Foreskin keratinocyte (primary cell): ENCODE measurements at places on chromosomes 1 and 21. TPM values are rescaled to one million over a fixed set of nuclear protein-coding genes. Genes with fewer than 3 reads are reported as not detected.

IFT25 gene
- 35.2 and 42.3 TPM in 2 replicates for total RNA-seq

FAM177B gene
- not detected in 2 replicates for total RNA-seq

FAM131C gene
- 0.53 and 0.65 TPM in 2 replicates for total RNA-seq

GUCA2A gene
- total RNA-seq, result not detected in 2 replicates

SPATA1 gene
- total RNA-seq, result 0.51 and 0.56 TPM in 2 replicates

DUSP23 gene
- 44.4 and 44.5 TPM in 2 replicates for total RNA-seq

FOXO6 gene
- total RNA-seq, result 0.07 TPM in 1 of 2 replicates, not detected in the other

OPTC gene
- not detected in 2 replicates for total RNA-seq

GRCh38 chr1:170887726-170888125 lies 47.6 kb upstream of the MROH9 start:
- no peak for DNase-seq

DNA sequence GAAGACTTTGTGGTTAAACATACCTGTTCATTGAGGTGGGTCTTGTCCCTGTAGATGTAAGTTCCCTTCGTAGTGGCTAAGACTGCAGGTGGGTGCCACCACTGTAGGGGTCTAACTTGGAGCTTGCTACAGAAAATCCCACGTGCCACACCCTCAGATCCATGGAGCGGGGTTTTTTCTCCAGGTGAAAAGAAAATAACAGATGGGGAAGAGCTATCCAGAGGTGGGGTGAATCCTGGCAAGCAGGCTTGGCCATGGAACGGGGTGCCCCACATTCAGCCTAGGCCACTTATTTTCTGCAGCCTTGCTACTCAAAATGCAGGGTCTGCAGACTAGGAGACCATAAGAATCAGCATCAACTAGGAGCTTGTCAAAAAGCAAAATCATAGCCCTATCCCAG lies 24.0 kb downstream of the EXOC8 start:
- no peak for DNase-seq

DNA sequence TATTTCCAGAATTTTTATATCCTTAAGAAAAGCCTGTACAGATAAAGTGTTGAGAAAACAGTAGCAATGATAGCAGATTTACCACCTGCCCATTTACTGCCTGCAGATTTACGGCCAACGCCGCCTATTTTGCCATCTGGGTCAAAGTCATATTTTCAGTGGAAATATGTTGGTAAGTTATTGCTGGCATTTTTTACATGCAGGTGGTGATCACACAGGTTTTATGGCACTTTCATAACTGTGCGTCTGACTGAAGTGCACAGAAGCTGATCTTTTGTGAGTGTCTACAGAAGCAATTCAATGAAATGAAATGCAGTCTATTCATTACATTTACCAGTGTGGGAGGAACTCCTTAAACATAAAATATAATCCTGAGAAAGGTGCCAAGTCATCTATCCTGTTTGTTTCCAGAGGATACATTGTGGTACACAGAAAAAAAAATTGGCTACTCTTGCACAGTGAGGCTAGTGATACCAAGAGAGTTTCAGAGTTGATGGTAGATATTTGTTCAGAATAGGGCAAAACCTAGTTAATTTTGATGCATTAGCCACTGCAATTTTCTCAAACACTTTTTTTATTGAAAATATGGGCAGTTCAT lies 458.5 kb downstream of the NEGR1 start:
- DNase-seq, result no peak

DNA sequence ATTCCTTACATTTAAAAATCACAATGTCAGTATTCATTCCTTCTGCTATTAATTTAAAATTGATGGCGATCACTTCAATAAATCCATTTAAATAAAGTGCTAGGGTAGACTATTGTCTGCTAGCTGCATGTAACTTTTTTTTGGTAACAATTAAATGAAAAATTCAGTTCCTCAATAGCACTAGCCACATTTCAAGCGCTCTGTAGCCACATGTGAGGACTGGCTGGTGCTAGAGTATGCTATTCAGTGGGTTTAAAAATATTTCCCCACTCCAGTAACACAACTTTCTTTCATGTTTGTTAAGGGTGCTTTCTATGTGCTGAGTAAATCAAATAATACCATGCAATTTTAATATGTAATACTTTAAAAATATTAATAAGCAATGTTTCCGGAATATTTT lies 108.2 kb downstream of the LTN1 start:
- DNase-seq, result no peak

DNA sequence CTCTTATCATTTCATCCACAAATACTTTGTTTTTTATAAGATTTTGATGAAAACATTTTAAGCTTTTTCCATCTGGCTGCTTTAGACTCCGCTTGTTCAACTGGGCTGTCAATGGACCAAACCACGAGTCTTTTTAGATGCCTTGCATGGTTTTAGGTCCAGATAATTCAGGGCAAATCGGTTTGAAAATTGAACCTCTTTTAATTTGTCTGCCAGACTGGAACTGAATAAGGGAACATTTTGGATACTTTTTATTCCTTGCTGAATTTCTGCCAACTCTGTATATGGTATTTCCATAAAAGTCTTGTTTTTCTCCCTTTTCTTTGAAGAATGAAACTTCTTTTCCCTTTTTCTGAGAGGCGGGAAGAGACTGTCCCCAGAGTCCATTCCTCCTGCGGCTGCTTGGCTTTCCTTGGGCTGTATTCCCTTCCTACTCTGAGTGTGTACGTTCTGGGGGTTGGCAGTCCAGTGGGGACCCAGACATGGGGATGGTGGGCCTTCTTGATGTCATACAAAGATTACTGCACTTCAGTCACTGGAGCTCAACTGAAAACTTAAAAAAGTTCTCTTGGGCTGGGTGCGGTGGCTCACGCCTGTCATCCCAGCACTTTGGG lies 46.5 kb upstream of the CNN3 start:
- DNase-seq, result no peak

GRCh38 chr1:202158810-202159533 lies 1.4 kb downstream of the PTPN7 start:
- DNase-seq, result no peak

DNA sequence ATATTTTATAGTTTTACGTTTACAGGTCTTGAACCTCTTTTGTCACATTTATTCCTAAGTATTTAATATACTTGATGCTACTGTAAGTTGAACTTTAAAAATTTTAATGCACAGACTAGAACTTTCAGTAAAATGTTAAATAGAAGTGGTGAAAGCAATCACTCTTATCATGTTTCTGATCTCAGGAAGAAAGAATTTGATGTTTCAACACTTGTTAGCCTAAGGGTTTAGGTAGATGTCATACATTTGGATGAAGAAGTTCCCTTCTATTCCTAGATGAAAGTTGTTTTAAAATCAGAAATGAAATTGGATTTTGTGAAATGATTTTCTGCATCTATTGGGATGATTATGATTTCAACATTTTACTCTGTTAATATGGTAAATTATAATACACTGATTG lies 63.6 kb upstream of the TTLL7 start:
- peak; percentile 77 for DNase-seq

DNA sequence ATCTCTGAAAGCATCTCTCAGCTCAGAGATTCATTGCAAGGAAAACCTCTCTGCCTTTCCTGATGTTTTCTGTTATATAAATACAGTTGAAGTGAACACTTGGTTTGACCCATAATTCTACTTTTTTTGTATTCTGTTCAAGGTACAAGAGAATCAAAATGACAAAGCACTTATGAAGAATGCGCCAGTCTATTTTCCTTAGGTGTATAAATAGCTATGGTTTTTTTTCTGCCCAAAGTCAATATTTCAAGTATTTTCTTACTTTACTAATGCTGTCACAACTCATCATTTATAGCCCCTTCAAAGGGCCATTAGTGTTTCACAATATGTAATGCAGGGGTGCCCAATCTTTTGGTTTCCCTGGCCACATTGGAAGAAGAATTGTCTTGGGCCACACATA lies 142.5 kb upstream of the C1orf105 start:
- no peak for DNase-seq

DNA sequence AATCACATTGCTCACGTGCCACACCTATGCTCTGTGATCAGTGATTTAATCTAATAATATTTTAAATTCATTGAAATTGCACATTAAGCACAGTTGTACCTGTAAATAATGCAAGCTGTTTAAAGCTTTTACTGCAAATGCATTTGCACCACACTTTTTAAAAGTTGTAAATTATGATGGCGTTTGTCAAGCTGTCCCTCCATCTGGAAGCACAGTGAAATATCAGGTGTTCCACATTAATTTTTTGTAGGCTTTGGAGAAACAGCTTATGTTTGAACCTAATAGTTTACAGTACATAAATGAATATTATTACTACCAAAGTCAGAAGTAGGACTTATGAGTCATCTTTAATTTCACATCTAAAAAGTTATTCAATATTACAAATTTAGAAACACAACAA lies 3.0 kb upstream of the DPYD start:
- no peak for DNase-seq

DNA sequence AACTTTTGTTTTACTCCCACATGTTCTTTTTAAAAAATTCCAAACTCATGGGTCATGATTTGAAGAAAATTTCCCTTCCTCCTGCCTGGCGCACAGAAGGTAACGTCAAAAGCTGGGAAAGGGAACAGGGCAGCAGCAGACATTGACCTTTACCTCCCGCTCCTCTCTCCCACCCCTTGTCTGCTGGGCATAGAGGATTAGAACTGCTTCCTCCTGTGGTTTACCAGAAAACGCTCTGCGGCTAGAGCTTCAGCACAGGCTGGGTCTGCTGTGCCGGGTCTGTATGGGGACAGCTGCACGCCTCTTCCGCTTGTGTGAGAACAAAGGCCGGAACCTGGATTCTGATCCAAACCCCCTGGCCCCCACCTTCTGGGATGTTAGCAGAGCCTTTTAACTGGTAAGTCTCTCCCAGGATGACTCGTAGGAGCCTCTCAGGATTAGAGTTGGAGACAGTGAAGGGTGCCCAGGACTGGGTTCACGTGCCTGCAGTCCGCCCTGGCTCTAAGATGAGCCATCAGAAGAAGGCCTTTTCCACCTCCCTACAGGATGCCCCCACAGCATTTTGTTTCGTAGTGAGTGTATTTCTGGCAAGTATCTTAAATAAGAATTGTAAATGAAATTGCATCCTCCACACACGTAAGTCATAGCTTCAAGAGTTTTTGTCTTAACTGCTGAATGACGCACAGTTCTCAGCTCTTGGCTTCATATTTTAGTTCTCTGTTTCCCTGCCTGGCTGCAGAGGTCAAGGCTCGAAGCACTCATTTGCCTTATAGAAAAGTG lies 5.2 kb downstream of the H6PD start:
- DNase-seq, result no peak

DNA sequence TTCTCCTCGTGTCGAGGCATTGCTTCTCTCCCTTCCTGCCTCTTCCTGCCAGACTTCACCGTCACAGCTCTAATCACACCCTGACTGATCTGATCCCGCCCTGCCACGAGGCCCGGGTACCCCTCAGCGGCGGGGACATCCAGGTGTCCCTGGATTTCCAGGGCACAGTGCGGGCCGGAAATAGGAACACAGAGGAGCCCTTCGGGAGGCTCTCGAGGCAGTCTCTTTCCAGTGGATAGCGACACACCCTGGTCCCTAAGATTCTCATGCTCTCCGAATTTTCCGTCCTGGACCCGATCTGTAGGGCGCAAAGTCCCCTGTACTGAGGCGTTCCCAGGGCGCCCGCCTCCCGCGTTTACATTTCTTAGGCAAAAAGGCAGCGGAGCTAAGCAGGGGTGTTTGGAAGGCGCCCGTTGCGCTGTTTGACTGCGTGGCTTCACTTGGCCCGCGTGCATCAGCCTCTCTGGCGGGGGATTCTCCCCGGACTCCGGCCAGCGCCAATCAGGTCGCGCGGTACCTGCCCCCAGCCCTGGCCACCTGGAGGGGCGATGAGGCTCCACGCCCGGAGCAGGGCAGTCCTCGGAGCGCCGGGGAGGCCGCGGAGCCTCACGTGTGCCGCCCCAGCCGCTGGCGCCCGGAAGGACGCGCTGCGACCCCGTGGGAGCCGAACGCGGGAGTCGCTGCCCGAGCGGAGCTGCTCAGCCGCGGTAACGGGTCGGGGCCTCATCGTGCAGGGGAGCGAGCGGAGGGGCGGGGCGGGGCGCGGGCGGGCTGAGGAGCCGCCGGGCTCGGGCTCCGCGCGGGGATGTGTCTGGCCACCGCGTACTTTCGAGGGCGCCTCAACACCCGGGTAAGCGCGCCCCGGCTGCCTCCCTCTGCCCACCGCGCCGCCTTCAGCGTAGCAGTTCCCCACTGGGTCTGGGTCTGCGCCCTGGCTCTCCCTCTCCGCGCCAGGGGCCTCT lies at the start of gene FAM163A:
Gene FAM163A, plus strand, starts transcription at position 575 of the 962 bp plus-strand sequence. CDS start 69,807 bp downstream, outside the sequence.
- DNase-seq, result peak; percentile 16

DNA sequence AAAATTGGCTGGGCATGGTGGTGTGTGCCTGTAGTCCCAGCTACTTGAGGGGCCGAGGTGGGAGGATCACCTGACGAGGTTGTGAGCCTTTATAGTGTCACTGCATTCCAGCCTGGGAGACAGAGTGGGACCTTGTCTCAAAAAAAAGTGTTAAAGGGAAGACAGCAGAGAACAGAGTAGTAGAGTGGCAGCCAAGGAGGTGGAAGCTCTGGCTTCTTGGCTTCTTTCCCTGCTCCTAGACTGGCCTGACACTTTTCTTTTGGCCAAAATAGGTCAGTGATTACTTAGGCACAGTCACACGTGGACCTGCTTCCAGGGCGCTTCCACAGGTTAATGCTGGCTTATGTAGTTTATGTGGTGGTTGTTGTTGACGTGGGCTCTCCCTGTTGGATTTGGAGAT lies 3.2 kb downstream of the DIP2A start:
- DNase-seq, result no peak

DNA sequence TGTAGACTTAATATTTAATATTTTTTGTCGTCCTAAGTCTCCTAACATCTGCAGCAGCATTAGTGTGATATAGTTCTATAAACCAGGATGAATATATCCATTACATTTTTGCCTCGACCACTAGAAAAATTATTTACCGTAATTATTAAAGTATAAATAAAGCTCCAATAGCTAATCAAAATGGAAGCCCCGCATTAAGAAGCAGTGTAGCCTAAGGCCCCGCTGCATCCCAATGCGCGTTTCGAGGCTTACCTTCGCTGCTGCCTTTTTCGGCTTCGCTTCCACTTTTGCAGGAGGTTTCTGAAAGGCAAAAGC lies 891 bp downstream of the HMGN1 start:
- no peak for DNase-seq
